MG63 (cell line): ENCODE measurements at places on chromosomes 5 and 9.

- DNase-seq = no peak
Observed at GRCh38 chr5:97004423-97005060, 68.7 kb downstream of the LNPEP start.

- DNase-seq = no peak
Observed at GRCh38 chr5:2453781-2454180, 297.7 kb downstream of the IRX2 start.

GRCh38 chr9:16043756-16044578 lies 491.1 kb downstream of the CCDC171 start:
- no peak for DNase-seq

DNA sequence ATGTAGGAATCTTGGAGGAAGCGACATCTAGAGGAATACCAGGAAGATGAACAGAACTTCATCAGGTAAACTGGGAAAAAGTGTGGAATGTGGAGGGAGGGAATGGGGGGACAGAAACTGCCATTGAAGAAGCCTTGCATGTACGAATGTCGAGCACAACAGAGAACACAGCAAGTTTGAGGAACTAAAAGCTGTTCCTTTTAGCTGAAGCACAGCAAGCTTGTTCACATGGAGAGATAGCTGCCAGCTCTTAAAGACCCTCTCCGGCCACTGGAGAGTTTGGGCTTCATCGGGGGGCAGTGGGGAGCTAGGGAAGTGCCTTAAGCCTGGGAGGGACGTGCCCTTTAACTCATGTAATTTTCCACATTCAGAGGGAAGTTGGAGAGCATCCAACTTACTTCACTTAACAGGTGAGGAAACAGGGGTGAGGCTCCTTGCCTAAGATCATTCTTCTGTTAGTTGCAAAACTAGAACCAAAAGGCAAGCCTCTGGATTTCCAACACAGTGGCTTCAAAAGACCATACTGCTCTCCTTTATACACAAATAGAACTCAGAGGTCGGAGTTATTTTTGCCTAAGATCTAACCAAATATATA lies 2.3 kb upstream of the CYFIP2 start:
- no peak for DNase-seq

- no peak for DNase-seq
Observed at GRCh38 chr5:120502531-120502930, 38.4 kb downstream of the PRR16 start.

GRCh38 chr5:168039566-168040248 lies 251.7 kb upstream of the WWC1 start:
- DNase-seq = no peak

- DNase-seq = no peak
Observed at GRCh38 chr5:133731951-133732350, 119.6 kb upstream of the FSTL4 start.

DNA sequence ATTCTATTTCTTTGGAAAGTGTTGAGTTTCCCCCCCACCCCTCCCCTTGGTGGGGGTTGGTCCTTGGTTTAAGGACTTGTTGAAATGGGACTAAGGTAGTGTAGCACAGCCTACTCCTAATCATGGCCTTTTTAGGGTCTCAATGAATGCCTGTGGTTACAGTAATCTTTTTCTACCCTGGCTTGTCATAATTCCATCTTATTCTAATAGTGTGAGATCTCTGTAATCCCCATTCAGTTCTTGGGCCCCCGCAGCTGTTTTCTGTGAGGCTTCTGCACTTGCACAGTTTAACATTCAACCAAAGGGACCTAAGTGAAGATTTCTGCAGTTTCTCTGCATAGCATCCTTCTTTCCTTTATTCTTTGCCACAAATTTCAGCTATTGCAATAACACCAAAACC lies 30.7 kb downstream of the TNFSF15 start:
- DNase-seq = no peak

- peak; percentile 26 for DNase-seq
Observed at GRCh38 chr9:114366334-114367128, 21.3 kb downstream of the AKNA start.

- DNase-seq = no peak
Observed at GRCh38 chr9:88065619-88066018, 72.7 kb downstream of the SPATA31C2 start.

DNA sequence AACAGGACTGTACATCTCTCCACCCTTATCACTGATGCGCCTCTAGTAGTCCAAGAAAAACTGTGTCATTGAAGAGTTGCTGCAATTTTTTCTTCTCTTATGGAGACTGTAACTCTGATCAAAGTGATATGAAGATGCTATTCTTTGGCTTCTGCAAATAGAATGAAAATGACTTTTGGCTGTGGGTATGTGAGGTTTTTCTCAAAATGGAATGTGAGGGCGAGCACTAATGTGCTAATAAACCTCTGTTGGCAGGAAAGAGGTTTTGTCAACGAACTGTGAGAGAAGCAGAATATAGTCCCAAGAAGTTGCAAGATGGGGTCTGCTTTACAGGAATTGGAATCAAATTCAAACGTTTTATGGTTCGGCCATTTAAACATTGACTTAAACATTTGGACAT lies 252.0 kb upstream of the GAS1 start:
- DNase-seq = no peak

DNA sequence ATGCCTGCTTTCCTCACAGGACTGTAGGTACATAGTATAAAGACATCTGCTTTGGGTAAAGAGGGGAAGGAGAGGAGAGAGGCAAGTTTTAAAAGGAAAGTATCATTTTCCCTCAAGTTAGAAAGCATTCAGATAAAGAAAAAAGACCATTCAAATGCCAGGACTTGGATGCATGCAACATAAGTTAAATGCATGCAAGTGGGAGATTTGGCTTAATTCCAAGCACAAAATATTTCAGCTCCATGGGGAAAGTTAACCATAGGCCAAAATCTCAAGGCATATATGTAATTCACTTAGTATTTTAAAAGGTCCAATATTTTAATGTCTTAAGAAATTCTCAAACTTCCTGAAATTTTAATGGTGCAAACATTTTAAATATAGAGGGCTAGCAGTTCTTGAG lies 36.4 kb downstream of the POU5F2 start:
- DNase-seq = no peak

DNA sequence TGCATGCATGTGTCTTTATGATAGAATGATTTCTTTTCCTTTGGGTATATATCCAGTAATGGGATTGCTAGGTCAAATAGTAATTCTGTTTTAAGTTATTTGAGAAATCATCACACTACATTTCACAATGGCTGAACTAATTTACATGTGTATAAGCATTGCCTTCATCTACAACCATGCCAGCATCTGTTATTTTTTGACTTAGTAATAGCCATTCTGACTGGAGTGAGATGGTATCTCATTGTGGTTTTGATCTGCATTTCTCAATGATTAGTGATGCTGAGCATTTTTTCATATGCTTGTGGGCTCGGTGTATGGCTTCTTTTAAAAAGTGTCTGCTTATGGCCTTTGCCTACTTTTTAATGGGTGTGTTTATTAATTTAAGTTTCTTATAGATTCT lies 102.3 kb upstream of the CCDC112 start:
- no peak for DNase-seq

- peak; percentile 41 for DNase-seq
Observed at GRCh38 chr9:111952559-111952958, 55.9 kb downstream of the UGCG start.

GRCh38 chr5:135129307-135129706 lies 95.3 kb upstream of the PITX1 start:
- DNase-seq = no peak

GRCh38 chr9:133955821-133956411 lies 36.2 kb downstream of the VAV2 start:
- no peak for DNase-seq

DNA sequence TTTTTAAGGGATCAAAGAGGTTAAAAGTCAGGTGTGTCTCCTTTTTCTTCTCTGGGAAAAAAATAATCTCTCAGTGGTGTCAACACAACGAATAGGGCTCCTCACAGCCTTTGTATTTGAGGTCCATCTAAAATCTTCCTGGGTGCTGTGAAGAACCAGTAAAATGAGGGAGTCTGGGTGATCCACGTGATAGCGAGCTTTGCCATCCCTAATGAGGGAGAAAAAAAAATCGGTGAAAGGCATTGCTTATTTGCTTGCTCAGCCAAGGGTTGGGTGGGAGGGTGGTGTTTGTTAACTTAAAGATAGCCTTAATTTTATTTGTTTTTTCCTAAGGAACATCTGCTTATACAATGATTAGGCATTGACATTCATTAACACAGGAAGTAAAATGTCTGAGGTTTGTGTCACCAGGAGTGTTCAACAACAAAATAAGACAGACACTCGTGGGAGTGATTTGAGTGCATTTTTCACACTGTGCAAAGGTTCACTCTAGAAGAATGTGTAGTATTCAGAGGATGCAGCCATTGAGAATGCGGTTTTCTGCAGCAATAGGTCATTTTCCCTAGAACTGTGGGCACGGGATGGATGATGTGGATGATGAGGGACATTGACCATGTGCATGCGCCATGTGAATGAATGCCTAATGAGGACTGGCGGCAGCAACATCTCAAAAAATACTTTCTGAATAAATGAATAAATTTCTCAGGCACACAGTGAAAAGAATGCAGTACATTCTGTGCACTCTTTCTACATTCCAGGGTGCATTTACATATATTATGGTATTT lies 369.5 kb downstream of the NTRK2 start:
- DNase-seq = no peak

GRCh38 chr5:55636177-55636576 lies 75.9 kb downstream of the SLC38A9 start:
- no peak for DNase-seq

DNA sequence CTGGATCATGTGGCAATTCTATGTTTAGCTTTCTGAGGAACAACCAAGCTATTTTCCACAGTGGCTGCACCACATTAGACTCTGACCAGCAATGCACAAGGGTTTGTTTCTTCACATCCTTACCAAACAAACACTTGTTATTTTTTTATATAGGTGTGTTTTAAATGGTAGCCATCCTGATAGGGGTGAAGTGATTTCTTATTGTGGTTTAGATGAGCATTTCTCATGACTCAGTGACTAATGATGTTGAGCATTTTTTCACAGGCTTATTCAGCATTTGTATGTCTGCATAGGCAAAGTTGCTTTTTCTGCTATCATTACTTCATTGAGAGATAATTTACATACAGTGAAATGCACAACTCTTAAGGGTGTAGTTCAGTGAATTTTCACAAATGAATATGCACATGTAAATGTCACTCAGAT lies 36.0 kb downstream of the ANKRD33B start:
- no peak for DNase-seq

DNA sequence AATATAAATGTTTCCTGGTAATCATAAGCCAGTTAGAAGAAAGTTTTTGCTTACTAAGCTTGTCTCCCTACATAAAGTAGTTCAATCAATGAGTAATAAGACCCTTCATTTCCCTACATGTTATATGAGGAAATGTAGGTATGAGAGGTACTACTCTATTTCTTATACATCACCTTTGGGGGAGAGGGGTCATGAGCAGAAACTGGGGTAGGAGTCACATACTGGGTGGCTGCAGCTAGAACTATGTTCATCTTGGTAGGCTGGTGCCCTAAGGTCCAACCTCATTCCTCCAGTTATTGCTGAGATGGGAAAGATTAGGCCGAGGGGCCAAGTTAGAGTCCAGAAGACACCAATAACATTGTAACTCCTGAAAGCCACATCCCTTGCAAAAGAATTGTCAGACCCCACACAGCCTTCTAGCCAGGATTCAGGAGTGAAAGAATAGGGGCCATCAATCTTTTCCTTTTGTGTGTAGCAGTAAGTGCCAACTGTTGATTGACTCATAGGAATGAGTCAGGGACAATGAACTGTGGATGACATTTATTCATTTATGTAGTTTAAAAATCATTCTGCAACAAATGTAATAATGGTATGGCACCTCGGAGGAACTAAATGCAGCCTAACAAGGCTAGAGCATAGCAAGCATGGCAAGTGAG lies 21.6 kb upstream of the SREK1 start:
- no peak for DNase-seq

DNA sequence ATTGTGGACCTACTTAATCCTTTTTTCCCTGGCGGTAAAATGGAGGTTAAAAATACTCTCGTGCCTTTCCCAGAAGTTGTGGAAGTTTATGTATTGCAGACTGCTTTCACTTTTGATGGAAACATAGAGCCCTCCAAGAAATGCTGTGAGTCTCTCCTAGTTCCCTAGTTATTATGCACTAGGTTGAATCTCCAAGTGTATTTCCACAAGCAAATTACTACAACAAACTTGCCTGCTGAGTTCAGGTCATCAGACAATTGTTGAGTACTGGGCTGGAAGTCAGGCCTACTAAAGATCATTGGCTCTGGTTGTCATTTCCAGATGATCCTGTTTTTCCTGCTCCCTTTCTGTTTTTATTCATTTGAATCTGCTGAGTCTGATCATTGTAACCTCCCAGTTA lies 104.1 kb downstream of the CD180 start:
- no peak for DNase-seq

GRCh38 chr9:116327701-116328405 lies 174.3 kb downstream of the PAPPA start:
- DNase-seq = peak; percentile 41

DNA sequence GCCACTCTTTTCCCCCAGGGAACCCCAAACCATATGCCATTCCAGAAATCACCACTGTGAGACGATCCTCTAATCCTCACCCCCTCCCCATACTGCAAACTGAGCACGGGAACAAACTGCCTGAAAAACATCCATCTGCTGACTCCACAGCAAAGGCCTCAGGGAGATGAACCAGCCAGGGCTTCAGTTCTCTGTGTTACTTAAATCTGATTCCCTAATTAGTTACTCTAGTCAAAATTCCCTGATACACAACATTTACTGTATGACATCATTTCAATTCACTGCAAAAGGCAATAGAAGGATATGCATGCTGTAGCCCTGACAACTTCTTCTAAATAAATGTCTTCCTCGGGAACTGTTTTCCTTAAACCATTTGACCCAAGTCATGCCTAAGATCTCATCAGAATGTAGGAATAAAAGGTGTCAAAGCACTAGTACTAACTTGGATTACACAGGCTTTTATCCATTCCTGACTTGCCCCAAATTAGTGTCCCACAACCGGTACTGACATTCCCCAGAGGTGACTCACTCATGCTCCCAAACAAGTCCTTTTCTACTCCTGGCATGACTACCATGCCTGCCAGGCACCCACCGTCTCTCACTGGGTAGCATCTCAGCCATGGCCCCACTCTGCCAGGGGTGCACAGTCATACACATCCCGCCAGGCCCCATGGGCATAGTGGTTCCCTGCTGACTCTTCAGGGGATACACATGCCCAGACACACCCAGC lies 35.0 kb downstream of the MTX3 start:
- peak; percentile 95 for DNase-seq

DNA sequence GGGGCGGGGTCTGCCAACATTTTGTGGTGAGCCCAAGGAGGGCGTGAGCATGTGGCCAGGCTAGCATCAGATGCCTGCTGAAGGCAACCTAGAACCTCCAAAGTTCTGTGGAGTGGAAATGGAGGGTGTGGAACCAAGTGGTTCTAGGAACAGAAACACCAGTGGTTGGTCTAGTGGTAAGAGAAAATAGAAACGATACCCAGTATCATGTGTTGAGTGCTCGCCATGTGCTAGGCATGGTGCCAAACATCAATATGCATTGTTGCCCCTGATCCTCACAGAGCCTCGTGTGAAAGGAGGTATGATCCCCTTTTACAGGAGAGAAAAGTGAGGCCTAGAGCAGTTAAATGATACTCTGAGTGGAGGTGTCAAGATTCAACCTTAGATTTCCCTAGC lies 31.5 kb upstream of the MVB12B start:
- no peak for DNase-seq

GRCh38 chr5:103408408-103408807 lies 149.8 kb downstream of the MACIR start:
- no peak for DNase-seq
